ENCODE measurements at places on chromosomes 4 and X. TPM values are rescaled to one million over a fixed set of nuclear protein-coding genes. Genes with fewer than 3 reads are reported as not detected.

WFS1 gene
- total RNA-seq: 14.3 TPM

DNA sequence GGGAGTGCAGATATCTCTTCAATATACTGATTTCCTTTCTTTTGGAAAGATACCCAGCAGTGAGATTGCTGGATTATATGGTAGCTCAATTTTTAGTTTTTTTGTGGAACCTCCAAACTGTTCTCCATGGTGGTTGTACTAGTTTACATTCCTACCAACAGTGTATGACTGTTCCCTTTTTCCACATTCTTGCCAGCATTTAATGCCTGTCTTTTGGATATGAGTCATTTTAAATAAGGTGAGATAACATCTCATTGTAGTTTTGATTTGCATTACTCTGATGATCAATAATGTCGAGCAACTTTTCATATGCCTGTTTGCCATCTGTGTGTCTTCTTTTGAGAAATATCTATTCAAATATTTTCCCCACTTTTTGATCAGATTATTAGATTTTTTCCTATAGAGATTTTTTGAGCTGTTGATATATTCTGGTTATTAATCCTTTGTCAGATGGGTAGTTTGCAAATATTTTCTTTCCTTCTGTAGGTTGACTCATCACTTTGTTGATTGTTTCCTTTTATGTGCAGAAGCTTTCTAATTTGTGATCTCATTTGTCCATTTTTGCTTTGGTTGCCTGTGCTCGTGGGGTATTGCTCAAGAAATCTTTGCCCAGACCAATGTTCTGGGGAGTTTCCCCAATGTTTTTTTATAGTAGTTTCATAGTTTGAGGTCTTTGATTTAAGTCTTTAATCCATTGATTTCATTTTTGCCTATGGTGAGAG lies 552.7 kb downstream of the ZNF674 start:
- DNase-seq: no peak

DNA sequence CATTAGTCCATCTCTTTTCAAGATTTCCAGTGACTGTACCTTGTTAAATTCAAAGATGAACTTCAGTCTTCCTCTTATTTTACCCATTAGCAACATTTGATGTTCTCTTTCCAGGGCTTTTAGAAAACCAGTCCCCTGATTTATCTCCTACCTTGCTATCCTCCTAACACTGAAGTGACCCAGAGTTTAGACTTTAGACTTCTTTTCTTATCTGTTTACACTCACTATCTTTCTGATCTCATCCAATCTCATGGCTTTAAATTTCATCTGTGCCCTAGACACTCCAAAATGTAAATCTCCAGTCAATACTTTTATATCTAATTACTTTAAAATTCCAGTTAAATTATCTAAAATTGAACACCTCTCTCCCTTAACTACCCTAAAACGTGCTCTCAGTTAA lies 13.5 kb upstream of the CXXC4 start:
- no peak for DNase-seq

CXCL5 gene
- 0.36 TPM for total RNA-seq

- no peak for DNase-seq
Observed at GRCh38 chr4:14943749-14944148, 58.5 kb upstream of the CPEB2 start.

DNA sequence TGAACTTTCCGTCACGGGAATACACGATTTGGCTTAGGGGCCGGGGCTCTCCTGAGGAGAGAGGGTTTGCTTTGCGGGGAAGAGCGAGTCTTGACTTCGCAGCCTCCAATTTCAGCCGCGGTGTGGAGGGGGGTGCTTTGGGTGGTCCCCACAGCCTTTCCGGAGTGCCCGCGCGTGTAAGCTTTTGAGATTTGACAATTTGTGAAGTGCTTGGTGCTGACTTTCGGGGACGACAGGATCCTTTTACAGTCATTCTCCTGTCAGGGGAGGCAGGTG lies 355 bp downstream of the SCML1 start:
- no peak for DNase-seq

GRCh38 chrX:148523303-148524080 lies 23.1 kb downstream of the AFF2 start:
- DNase-seq: peak; percentile 14

DNA sequence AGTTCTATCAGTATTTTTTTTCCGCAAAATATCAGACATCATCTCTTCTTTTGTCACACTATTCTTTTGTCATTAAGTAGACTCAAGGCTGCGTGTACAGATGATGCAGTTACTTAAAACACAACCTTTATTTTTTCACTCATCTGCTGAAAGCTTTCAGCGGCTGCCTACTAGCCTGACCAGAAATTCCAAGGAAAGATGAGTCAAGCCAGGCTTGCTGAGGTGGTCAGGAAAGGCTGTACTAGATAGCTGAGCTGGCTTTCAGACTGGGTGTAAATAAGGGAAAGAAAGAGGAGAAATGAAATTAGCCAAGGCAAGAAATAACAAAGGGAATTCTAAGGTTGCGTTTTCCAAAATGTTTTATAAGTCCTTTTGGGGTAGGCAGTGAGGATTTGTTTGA lies 17.9 kb downstream of the STK26 start:
- no peak for DNase-seq

GRCh38 chrX:153645921-153646488 lies 998 bp upstream of the DUSP9 start:
- DNase-seq: no peak

CT45A5 gene
- not detected for total RNA-seq

CLDN22 gene
- total RNA-seq: under 0.01 TPM

GRCh38 chr4:89306486-89307177 lies 968 bp downstream of the GPRIN3 start:
- DNase-seq: no peak

DNA sequence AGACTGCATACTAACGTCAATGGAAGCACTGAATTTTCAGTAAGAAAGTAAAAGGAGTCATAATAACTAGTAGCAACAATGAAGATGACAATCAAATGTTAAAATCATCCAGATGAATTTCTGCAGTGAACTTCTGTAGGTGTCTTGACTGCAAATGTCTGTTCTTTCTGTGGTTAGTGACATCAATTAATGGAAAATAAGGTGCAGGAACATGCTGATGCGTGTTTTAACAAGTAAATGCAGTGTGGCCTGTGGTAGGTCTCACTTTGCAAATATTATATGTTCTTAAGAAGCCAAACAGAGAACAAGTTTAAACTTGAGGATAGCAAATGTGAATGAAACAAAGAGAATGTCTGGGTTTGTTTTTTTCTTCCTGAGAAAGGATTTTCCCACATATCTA lies 2.6 kb upstream of the DTHD1 start:
- no peak for DNase-seq

- no peak for DNase-seq
Observed at GRCh38 chr4:148444296-148445070, 2.3 kb upstream of the NR3C2 start.

FRMPD4 gene
- 0.41 TPM for total RNA-seq

PNMA5 gene
- not detected for total RNA-seq

NPNT gene
- total RNA-seq: not detected

DNA sequence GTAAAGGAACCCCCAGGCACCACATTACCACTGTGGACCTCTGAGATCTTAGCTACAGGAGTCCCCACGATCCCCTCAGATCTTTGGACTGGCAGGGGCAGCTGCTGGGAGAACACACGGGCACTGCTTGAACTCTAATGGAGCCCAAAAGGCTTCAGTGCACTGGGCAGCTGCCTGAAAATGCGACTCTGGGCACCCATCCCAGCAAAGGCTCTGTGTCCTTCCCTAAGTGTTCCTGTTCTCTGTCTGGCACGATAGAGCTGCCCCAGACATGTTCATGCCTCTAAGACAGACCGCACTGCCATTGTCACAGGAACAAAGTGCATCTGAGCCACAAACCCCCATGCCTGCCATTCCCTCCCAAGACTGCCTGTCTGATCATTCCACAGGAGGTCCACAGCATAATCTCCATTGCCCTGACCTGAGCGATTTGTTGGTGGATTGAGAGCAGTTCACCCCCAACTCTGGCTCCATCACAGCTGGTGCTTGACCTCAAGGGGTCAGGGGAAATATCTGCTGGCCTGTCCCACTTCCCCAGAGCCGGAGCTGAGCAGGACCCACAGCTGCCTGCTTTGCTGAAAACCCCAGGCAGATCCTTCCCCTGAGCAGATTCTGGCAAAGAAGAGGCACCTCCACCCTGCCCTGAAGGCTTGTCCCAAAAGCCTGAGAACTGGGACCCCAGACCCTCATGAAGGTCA lies 436.0 kb upstream of the INTU start:
- DNase-seq: no peak

VSIG1 gene
- not detected for total RNA-seq

- peak; percentile 4 for DNase-seq
Observed at GRCh38 chrX:155632431-155633100, 19.8 kb upstream of the TMLHE start.

GRCh38 chr4:55546506-55546755 lies 278 bp downstream of the CLOCK start:
- no peak for DNase-seq

DNA sequence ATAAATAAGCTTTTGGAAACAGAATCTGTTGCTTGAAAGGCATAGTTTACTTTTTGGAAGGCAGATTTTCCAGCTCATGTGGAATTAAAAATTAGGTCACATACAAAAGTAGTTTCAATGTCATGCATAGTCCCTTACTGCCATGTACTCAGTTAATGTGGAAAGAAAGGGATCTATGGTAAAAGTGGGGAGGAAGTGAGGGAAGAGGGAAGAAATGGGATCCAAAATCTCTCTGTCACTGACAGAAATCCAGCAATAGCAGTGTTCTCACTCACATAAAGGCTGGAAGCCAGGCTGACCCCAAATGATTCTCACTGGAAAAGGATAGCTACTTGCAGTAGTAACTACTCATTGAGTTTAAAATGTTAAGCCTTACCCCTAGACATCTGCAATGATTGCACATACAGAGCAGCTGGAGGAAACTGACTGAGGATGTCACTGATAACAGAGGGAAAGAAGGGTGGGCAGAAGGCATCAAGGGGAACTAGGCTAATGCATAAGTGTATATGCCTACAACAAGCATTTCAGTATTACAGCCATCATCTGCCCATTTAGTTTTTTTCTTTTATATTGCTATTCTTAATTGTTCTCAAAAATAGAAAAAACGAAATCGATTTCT lies 445.6 kb downstream of the FAT4 start:
- DNase-seq: no peak

GRCh38 chr4:140092094-140092851 lies 61.7 kb downstream of the MAML3 start:
- no peak for DNase-seq

GRCh38 chr4:3082925-3083515 lies 8.5 kb downstream of the HTT start:
- no peak for DNase-seq

Measured in fibroblast of the aortic adventitia (primary cell).